Nucleus accumbens (tissue), 56 donors: ENCODE measurements at places on chromosomes 12 and 14.

GRCh38 chr14:77372304-77372841 lies 4.5 kb downstream of the TMED8 start:
- no peak for DNase-seq

DNA sequence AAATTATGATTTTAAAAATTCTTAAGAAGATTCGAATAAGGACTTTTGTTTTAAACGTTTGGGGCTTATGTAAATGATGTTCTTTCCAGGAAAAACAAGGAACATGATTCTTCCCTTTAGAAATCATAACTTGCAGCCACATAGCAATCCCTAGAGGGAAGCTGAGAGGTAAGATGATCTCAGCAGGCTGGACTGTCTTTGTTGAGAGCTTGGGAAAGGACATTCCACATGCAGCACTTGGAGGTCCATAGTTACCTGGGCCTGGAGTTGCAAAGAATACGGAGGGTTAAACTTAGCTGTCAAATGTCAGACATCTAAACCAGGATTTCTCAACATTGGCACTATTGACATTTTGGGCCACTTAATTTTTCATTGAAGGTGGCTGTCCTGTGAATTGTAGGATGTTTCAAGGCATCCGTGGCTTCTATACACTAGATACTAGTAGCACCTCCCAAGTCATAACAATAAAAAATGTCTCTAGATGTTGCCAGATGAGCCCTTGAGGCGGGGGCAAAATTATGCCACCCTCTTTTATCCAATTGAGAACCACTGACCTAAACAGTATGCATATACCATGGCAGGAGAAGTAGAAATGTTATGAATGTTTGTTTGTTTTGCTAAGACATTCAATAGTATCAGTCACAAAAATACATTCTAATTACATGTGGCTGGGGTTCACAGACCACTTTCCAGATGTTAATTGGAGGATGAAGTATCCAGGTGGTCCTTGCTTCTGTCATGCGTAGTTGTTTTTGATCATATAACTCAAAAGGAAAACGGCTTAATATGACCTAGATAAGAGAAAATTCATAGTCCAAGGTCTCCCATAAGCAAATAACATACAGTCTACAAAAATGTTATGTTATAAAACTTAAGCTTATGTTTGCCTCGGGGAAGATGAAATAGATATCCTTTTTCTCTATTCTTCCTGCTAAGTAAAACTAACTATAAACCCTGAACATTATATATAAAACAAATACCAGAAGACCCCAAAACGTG lies 30.5 kb downstream of the TTC6 start:
- no peak for DNase-seq

- DNase-seq, result no peak
Measured at GRCh38 chr12:124020514-124020949, 47.5 kb downstream of the ZNF664 start.

DNA sequence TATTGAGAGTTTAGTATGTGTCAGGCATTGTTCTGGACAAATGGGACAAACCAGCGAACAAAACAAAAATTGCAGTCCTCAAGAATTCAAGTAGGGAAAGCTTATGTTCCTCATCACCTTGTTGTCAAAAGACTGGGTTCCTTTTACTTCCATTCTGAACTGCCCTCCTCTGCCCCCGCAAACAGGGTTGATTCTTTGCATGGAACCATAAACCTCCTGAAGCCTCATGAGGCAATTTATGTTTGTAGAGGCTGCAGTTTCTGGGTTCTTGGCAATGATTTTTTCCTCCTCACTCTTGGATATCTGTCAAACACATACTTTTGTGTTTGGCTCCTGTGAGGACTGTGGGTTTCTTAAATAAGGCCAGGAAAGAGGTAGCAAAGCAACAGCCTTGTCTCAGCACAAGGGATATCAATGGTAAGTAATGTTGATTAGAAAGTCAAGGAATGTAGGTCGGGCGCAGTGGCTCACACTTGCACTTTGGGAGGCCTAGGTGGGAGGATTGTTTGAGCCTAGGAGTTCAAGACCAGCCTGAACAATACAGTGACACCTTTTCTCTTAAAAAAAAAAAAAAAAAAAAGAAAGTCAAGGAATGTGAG lies 13.9 kb downstream of the COPZ1 start:
- DNase-seq, result no peak

DNA sequence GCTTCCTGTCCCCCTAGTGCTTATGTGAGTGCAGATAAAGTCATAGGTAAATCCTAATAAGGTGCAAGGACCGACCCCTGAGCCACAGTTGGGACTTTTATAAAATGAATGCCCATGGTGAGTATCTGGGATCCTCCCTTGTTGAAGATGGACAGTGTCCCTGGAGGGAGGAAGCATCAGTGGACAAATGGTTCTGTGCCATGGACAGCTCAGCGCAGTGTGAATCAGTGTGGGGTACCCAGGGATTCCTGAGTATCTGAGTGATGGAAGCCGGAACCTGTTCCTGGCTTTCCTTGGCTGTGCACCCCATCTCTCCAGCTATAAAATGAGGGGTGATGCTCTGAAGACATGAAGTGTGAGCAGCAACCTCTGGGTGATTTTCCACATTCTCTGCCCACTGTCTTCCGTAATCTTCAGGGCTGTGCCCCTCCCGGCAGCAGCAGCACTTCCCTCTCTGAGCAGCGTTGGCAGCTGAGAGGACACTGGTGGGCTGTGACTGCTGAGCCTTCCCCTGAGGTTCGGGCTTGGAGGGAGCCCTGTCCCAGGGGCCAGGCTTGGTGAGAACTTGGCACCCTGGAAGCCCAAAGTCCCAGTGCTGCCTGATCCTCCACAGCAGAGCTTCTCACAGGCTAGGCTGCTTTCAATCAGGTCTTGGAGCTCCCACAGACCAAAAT lies 25.0 kb downstream of the VCPKMT start:
- no peak for DNase-seq

DNA sequence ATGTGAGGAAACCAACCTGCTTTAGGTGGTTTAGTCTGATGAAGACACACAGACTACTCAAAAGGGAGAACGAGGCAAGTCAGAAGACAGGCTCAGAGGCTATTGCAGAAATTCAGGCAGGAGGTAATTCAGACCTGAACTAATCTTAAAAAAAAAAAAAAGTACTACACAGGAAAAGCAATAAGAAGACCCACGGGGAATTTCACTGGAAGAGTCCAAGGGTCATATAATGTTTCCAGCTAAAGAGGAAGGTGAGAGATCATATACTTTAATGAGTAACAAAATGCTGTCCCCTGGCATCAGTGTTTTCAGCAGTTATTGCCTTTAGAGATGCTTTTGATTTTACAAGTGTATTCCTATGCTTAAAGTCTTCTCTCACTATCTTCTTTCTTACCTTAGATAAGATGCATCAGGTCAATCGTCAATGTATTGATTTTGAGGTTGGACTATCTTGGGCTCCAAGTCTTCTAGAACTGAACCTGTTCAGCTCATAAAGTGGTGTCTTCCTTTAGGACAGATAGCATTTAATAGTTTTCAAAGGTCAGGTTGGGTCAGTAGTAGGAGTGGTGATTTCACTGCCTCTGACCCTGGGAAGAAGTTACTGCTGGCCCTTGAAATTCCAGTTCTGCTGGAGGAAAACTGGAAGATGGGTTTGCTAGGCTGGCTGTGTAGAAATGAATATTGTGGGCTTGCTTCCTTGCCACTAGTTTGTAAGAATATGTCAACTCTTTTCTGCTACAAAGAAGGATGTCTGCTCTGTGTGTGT lies 60.0 kb downstream of the FAR2 start:
- no peak for DNase-seq

DNA sequence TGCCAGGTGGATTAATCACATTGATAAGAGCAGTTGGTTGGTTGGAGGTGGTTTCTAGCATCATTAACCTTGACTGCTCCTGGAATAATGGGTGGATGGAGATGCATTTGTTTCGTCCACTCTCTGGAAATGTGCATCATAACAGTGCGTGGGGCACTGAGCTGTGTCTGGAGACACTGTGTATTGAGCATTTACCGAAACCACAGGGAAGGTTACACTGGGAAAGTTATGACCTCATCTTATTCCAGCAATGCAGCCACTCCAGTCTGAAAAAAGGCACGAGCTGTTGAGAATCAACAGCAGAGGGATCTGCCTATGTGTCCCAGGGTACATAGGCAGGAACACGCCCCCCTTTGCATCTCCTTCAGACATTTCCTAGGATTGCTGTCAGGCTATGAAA lies 27.2 kb downstream of the RNFT2 start:
- no peak for DNase-seq

- no peak for DNase-seq
Measured at GRCh38 chr12:68932128-68932960, 627 bp downstream of the CPM start.

DNA sequence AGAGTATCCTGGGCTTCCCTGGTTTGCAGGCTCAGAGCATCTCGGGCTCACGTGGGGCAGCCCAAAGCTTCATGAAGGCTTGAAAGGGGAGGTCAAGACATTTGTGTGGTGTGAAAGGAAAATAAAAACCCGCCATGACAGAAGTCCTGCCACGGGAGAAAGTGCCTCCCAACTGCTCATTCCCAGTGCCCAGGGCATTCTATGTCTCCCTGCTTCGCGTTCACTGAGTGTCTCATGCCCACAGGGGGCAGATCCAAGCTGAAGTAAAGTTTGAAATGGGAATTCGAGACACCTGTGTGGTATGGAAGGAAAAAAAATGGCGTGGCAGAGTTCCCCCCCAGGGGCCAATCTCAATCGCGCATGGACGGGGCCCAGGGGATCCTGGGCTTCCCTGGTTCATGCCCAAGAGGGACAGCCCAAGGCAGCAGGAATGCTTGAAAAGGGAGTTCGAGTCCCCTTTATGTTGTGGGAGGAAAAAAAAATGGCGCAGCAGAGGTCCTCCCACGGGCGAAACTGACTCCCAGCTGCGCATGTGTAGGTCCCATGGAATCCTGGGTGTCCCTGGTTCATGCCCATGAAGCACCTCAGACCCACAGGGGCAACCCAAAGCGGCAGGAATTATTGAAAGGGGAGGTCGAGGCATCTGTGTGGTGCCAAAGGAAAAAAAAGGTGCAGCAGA lies 576.7 kb downstream of the ALG10 start:
- DNase-seq, result no peak

DNA sequence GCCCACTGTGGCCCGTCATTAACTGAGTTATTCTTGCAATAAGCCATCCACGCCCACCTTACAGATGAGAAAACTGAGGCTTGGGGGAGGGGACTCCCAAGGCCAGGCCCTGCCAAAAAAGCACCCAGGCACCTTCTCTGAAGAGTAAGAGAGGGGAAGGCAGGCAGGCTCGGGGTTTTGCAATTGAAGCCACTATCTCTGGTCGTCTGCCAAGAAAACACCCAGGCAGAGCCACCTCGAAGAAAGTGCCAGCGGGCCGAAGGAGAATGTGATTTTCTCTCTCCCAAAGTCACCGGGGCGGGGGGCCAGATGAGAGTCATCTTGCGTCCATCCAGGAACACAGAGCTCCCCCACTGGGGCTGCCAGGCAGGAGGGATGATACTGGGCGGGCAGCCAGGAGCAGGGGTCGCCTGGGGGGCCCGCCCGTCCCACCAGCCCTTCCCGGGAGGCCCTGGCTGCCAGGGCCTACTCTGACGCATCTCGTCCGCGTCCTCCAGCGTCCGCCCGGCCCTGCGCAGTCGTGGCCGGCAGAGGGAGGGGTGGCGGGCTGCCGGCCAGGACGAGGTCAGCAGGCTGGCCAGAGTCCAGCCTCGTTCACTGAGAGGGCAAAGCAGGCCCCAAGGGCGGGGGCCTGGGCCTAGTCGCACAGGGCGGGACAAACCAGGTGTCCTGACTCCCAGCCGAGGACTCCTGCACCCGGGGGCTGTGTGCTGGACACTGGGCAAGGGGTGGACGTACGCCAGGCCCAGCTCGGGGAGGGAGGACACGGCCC lies 74.3 kb downstream of the RFLNA start:
- peak; percentile 88 for DNase-seq

DNA sequence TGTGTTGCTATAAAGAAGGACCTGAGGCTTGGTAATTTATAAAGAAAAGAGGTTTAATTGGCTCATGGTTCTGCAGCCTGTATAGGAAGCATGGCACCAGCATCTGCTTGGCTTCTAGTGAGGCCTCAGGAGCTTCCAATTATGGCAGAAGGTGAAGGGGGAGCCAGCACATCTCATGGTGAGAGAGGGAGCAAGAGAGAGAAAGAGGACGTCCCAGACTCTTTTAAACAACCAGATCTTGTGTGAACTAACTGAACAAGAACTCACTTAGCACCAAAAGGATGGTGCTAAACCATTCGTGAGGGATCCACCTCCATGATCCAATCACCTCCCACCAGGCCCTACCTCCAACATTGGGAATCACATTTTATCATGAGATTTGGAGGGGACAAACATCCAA lies 6.1 kb upstream of the SNAPC1 start:
- no peak for DNase-seq

- no peak for DNase-seq
Measured at GRCh38 chr12:88111074-88111652, 30.7 kb downstream of the CEP290 start.

- no peak for DNase-seq
Measured at GRCh38 chr12:9793779-9794395, 33.2 kb upstream of the CD69 start.

GRCh38 chr14:49688701-49689030 lies 652 bp upstream of the POLE2 start:
- no peak for DNase-seq

GRCh38 chr12:108704527-108704926 lies 26.8 kb downstream of the CORO1C start:
- DNase-seq, result no peak
